ENCODE measurements at places on chromosomes 4 and X.

- DNase-seq: no peak
These were observed 96.1 kb downstream of the AFF1 start for GRCh38 chr4:87030755-87031441.

DNA sequence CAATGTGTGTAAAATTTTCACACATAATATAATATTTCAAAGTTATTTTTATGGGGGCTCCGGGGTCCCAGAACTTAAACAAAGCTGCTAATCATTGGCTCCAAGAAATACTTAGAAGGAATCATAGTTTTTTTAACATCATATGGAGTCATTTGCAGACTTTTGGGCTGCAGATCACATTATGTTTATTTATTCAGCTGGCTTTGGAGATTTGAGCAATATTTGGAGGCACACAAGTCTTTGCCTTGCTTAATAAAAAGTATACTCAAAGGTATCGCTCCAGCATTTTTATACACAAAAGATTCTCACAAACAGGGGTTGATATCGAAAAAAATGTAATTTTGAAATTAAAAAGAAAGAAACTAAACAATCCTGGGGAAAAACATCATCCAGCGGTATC lies 382.5 kb upstream of the TENM3 start:
- no peak for DNase-seq

DNA sequence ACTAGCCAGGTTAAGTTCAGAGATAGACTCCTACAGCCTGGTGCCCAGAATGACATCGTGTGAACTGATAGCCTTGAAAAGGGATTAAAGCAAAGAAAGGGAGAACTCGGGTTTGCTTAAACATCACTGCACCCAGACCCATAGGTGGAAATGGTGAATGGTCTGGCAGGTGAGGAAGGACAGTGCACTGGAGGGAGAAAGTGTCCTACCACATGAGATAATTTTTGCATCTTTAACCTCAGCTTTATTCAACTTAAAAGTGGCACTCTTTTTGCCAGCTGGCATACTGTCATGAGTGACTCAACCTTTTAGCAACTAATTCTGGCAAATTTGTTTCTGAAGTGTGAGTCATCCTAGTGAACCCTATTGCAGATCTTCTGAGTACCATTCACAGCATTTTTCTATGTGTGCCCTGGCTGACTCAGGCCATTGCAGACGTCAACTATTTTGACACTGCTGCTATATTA lies 53.0 kb upstream of the DAPP1 start:
- DNase-seq: no peak

DNA sequence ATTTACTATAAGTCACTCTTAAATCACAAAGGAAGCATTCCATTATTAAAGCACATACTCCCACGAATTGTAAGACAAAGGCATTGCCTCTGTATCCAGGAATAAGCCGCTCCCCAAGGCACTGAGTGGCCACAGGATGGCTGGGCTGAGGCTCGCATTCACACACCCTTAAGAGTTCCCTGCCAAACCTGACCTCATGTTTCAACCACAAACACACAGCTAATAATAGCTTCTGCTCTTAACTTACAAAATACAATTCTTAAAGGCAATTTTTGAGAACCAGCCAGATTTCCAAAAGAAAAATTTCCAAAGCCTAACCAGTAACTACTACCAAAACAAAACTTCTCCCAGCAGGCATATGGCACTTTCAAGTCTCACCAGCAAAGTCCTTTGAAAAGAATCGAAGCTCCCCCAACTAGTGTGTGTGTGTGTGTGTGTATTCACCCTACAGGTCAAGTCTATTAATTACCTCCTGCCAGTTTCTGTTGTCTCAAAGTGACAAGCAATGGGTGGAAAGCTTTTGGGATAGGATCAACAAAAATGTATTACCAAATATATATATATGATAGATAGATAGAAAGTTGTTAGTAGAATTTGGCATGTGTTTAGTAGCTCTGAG lies 36.0 kb downstream of the ARHGAP6 start:
- DNase-seq: peak; percentile 9

DNA sequence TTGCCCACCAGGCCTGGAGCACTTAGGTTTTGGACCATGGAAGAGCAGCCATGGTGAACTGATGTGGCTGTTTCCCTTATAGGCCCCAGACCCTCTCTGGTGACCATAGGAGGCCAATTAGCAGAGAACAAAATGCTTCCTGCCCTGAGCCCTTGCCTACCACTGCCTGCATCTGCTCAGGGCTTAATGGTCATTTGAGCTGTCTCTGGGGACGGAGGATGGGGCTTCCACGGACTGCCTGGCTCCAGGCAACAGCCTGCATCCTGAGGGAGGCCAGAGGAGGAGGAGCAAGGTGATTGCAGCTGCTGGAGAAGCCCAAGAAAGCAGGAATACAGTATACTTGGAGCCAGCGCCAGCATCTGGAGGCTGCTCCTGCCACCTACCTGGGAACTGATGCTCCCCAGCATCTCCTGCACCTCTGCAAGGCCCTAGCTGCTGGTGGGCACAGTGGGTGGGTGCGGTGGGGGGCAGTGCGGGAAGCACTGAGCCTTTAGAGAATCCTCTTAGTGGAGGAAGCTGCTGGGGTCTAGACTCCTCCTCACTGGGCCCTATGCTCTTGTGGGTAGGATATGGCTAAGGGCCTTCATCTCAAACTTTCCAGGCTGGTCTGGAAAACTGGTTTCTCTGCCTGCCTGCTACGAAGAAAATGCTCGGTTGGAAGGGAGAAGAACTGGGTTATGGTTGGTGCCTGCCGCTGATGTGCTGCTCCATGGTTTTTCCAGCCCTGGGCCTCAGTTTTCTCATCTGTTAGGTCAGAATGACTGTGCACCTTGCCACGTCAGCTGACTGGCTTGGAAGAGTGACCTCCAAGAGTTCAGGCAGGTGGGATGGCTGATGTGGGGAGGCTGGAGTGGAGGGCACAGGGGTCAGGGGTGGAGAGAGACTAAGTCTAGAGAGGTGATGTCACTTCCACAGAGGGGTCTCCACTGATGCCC lies 158.8 kb upstream of the PJA1 start:
- no peak for DNase-seq

DNA sequence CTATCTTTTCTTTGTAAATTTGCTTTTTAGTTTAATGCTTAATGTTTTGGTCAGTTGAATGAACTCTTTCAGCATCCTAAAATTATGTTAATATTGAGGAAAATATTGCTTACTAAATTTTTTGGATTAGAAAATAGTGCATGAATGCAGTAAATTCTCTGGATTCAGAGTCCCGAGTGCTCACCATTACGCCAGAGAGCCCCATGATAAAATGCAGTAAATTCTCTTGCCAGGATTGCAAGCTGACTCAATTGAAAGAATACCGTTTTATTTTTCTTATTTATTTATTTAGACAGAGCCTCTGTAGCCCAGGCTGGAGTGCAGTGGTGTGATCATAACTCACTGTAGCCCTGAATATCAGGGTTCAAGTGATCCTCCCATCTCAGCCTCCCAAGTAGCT lies 60.9 kb upstream of the ENPEP start:
- no peak for DNase-seq

- DNase-seq: no peak
These were observed 79.8 kb upstream of the LHFPL1 start for GRCh38 chrX:112759512-112759911.

DNA sequence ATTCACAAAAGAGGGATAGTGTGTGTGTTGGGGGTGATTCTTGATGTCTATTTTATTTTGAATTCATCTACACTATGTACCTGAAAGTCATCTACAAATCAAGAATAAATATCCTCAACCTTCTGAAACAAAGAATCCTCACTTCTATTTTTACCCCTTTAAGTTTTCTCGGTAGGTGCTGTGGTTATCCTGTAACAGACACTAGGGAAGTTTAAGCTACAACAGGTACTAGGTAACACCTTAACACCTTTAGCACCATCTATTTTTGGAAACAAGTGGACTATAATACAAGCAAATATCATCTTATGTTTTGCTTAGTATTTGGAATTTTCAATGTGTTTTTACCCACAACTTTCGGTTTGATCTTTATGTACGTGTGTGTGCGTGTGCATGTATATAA lies 12.0 kb upstream of the BDH2 start:
- DNase-seq: no peak

- DNase-seq: no peak
These were observed 193.0 kb downstream of the PDGFC start for GRCh38 chr4:156778606-156779005.

DNA sequence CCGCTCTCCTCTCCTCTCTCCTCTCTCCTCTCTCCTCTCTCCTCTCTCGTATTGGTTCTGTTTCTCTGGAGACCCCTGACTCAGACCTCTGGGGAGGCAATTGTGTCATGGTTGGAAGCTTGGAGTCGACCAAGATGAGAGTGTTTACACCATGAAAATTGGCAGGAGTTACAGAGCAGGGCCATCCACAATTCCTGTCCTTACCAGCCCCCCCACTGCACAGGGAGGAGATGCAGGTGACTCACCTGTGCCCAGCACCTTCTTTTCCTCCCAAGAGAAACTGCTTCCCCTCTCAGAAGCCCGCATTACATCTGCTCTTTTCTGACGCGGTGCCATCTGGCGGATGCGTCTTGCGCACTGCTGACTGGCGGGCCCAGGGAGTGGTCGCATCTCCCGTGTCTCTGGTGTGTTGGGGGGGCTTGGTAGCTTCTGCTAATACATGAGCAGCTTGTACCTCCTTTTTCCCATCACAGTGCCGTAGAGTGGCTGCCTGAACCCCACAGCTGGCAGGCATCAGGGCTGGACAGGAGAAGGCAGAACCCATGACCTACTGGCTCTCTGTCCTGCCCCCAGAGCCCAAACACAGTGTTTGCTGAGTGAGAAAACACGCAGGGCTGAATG lies 31.4 kb upstream of the GPR78 start:
- DNase-seq: no peak
